ENCODE measurements at places on chromosomes 13 and 19.
A peak's percentile ranks its signal among the peaks of the same experiment; 100 is the strongest.

GRCh38 chr19:2228157-2229030 lies 7.7 kb downstream of the PLEKHJ1 start:
- no peak for DNase-seq

DNA sequence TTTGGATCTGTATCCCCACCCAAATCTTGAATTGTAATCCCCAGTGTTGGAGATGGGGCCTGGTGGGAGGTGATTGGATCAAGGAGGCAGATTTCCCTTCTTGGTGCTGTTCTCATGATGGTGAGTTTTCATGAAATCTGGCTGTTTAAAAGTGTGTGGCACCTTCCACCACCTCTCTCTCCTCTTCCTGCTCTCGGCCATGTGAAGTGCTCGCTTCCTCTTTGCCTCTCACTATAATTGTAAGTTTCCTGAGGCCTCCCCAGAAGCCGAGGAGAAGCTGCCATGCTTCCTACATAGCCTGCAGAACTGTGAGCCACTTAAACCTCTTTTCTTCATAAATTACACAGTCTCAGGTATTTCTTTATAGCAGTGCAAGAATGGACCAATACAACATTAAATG lies 15.7 kb downstream of the COMMD6 start:
- DNase-seq = no peak

- no peak for DNase-seq
Observed at GRCh38 chr13:112145551-112146360, 78.8 kb downstream of the SOX1 start.

DNA sequence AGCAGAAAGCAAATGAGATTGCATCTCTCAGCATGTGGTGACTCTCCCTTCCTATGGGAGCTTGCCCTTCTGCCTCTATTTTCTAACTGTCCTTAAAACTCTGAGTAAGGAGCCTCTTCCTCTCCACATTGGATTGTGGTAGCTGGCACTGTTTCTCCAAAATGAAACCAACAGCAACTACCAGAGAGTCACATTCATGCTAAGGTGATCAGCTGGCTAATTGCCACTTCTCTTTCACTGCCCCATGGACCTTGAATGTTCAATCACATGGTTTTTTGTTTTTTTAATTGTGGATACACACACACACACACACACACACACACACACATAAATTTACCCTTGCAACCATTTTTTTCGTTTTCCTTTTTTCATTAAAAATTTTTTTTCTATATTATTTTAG lies 154.7 kb upstream of the TSC22D1 start:
- no peak for DNase-seq

DNA sequence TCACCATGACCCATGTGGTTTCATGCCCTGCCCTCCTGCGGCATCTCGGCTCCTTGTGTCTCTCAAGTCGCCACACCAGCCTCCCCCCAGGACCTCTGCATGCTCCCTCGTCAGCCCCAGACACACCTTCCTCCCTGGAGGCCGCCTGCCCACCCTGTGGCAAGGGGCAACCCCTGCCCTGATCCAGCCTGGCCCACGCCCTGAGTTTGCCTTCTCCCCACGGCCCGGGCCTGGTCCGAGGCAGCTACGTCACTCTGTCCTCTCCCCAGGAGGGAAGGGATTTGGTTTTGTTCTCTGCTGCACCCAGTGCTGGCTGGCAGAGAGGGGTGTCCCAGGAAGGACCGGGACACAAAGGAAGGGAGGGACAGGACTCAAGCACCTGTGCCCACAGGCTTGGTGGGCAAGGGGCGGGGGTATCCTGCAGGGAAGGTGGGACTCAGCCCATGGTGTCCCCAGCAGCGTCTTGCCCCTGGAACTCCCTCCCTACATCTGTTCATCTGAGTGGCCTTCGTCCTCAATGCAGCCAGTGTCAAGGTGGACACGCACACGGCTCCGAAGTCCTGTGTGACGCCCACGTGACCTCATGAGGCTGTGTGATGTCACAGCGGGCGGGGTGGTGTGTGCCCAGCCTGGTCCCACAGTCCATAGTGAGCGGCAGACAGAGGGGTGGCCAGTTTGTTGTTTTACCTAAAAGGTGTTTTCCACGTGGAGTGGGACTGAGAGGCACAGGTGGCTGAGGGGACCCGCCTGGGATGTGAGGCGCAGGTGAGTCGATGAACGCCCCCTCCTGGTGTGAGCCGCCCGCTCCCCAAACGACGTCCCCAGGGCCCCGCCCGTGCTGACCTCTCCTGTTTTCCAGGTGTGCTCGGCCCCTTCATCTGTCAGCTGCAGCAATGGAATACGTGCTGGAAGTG lies at the start of gene TEX29:
TEX29 (plus strand) TSS at position 645 of the 914 bp plus-strand sequence; CDS start at position 894, 249 bp downstream.
- DNase-seq = no peak

GRCh38 chr13:44934724-44935123 lies 54.5 kb downstream of the NUFIP1 start:
- no peak for DNase-seq

GRCh38 chr19:11299946-11300810 lies 4.2 kb downstream of the TSPAN16 start:
- no peak for DNase-seq

DNA sequence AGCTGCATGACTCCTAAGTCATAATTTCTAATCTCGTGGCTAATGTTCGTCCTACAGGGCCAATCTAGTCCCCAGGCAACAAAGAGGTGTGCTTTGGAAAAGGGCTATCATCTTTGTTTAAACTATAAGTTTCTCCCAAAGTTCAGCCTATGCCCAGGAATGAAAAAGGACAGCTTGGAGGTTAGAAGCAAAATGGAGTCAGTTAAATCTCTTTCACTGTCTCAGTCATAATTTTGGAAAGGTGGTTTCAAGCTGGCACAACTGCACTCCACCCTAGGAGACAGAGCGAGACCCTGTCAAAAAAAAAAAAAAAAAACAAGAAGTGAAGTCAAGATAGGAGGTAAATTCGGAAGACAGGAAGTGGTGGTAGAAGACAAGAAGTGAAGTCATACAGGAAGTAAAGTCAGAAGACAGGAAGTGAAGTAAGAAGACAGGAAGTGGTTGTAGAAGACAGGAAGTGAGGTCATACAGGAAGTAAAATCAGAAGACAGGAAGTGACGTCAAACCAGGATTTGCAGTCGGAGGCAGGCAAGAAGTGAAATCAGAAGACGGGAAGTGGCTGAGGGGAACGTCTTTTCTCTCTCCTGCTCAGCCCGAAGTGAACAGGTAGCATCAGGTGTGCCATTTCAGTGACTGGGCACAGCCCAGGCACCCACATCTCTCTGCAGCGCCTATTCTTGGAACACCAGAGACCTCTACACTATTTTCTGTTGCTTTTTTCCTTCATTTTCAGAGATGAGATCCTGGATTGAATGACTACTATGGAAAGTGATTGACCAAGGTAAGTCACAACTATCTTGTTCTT lies 32.2 kb downstream of the GP6 start:
- DNase-seq = peak; percentile 5

- no peak for DNase-seq
Observed at GRCh38 chr13:40193286-40194223, 472.9 kb downstream of the FOXO1 start.

DNA sequence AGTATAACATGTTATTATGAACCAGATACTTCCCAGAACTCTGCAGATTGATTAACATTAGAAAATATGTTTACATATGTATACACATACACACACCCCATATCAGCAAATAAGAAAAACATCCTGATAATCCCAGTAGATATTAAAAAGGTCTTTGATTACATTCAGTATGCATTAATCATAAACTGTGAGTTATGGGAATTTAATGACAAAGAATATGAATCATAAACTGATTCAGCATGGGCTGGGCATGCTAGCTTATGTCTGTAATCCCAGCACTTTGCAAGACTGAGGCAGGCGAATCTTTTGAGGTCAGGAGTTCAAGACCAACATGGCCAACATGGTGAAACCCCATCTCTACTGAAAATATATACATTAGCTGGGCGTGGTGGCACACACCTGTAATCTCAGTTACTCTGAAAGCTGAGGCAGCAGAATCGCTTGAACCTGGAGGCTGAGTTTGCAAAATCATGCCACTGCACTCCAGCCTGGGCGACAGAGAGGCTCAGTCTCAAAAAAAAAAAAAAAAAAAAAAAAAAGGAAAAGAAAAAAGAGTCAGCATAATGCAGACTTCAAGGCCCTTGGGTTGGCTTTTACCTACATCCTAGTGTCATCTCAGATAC lies 581.9 kb upstream of the PRR20A start:
- DNase-seq = no peak

GRCh38 chr13:31073859-31074718 lies 87.6 kb downstream of the HSPH1 start:
- no peak for DNase-seq

- DNase-seq = peak; percentile 91
Observed at GRCh38 chr19:14472202-14472938, 2.8 kb downstream of the PTGER1 start.

DNA sequence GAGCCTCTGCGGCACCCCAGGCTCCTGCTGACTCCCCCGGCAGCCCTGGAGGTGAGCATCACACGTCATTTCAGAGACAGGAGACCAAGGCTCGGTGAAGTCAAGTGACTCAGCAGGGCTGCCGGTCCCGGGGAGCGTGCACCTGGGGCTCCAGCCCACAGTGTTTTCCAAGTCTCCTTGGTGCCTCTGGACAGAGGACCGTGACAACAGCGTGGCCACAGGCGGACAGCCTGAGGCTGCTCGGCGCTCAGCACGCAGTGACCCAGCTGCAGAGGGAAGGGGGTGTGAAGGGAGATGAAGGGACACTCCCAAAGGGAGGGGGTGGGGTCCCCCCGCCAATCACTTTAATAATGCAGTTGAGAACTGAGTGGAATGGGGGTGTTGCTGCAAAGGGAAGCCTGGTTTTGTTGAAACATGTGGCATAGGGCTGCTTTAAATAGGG lies 17.5 kb upstream of the ASPDH start:
- no peak for DNase-seq

- no peak for DNase-seq
Observed at GRCh38 chr13:33017323-33017929, 1.2 kb downstream of the KL start.

GRCh38 chr19:11530432-11530831 lies 1.5 kb upstream of the ECSIT start:
- DNase-seq = no peak

- no peak for DNase-seq
Observed at GRCh38 chr13:27018344-27018861, 153.2 kb downstream of the USP12 start.

DNA sequence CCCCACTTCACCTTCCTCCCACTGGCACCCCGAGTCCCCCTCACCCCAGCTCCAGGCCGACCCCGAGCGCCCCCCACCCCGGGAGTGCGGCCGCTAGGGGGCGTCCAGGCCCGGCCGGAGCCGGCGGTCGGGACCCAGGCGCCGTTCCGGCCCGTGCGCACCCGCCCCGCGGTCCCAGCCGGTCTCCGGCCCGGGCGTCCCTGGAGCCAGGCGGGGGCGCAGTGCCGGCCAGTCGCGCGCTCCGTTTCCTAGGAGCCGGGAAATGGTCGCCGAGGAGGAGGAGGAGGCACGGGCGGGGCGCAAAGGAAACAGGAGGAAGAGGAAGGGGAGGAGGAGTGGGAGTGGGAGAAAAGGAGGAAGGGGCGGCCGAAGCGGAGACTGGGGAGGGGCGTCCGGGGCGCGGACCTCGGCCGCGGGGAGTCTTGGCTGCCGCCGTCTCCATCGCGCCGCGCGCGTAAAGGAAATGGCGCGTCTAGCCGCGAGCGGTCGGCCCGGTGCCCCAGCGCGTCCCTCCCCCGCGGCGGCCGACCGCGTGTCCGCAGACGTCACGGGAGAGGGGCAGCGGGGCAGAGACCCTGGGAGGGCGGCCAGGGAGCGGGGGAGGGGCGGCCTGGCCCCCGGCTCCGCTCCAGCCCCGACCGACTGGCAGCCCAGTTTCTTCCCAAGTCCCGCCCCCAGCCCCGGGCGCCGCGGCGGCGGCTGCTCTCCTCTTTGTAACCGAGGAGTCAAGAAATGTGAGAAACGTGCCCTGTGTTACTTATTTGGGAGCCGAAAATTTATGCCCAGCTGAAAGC lies 1.1 kb upstream of the KCTD15 start:
- no peak for DNase-seq

GRCh38 chr13:32381539-32381938 lies 46.4 kb downstream of the N4BP2L1 start:
- DNase-seq = no peak

DNA sequence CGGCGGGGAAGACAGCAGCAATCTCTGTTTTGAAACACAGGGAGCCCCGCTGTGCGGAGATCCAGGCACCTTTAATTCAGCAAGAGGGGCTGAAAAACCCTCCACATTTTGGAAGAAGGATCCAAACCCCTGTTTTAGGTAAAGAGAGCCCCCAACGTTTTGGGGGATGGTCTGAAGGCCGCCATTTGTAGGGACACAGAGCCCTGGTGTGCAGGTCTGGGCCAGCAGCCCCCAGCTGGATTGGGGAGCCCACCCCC lies 3.5 kb upstream of the HOOK2 start:
- DNase-seq = no peak

GRCh38 chr19:51799034-51799773 lies 4.2 kb downstream of the FPR3 start:
- no peak for DNase-seq

GRCh38 chr19:45146741-45147205 lies 14.0 kb downstream of the NKPD1 start:
- DNase-seq = no peak

DNA sequence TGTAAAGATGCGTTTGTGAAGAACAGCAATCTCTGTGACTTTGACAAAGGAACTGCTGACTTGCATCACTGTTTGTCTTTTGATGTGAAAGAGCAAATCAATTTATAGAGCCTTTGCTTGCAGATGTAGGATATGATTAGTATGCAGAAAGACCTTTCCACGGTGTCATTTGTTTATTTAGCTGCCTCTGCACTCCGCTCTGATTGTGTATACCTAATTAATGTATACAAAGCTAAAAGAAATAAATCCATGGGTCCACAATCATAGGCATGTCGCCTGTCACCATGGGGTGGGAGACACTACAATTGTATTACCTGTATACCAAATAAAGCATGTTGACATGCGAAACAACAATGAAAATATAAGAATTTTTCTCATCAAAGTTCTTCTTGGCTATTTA lies 410.7 kb downstream of the MZT1 start:
- no peak for DNase-seq

- DNase-seq = no peak
Observed at GRCh38 chr13:109900741-109901140, 114.4 kb upstream of the IRS2 start.

DNA sequence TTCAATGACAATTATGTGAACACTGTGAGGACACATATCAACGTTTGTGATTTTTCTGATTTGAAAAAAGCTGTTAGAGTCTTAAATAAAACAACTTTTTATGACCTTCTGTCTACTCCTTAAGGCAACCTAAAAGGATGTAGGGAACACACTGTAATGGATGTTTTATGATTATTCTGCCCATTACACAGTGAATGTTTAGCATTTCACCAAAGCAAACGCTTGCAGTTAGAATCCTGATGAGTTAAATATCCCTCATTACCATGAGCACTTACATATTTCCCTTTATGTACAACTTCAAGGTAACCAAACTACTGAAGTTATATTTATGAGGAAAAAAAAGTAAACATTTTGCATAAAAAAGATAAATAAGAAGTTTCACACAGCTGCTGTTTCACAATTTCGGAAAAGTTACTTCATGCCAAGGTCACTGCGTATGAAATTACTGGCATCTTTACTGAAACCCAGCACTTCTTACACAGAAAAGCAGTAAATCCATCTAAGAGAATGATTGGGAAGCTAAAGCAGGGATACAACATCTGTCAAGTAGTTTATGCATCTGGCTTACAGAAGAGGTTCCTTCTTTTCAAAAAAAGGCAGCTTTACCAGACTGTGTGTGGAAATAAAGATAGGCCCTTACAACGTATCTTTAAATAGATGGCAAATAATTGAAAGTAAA lies 733.7 kb upstream of the ATXN8OS start:
- DNase-seq = no peak

Data from stimulated activated CD8-positive, alpha-beta memory T cell treated with anti-CD3 and anti-CD28 coated beads, Interleukin-4, amount 100 ng/mL, for 1 hour (primary cell).